PC-9 (cell line): ENCODE measurements at places on chromosomes 1 and 21.

GRCh38 chr1:192812420-192813209 lies 3.8 kb downstream of the RGS2 start:
- DNase-seq, result no peak

- no peak for DNase-seq
Measured at GRCh38 chr1:78304761-78305160, 186.0 kb upstream of the PTGFR start.

DNA sequence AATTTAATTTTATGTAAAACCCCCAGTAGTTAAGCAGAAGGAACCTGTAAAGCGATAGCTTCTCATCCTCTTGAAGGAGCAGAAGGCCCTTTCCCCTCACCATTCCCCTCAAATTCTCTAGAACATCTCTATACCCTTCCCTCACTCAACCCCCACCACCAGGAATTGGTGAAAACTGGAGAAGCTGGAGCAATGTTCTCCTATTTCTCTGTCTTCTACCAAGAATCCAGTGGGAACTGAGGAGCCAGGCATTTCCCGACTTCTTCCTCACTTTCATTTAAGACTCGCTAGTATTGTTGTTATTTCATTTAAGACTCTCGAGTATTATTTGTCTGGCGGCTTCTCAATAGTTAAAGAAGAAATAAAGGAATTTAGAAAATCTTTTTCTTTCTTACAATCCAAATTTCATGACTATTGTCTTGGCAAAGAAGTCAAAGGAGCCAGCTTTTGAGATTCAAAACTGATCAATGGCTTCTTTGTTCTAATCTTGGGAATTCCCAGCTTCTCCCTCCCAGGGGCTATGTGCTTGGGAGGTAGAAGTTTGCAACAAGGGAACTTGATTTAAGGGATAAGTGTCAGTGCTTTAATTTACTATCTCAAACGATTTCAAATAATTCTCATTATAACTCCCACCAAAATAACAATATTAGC lies 253.3 kb upstream of the ADGRL2 start:
- DNase-seq, result no peak

DNA sequence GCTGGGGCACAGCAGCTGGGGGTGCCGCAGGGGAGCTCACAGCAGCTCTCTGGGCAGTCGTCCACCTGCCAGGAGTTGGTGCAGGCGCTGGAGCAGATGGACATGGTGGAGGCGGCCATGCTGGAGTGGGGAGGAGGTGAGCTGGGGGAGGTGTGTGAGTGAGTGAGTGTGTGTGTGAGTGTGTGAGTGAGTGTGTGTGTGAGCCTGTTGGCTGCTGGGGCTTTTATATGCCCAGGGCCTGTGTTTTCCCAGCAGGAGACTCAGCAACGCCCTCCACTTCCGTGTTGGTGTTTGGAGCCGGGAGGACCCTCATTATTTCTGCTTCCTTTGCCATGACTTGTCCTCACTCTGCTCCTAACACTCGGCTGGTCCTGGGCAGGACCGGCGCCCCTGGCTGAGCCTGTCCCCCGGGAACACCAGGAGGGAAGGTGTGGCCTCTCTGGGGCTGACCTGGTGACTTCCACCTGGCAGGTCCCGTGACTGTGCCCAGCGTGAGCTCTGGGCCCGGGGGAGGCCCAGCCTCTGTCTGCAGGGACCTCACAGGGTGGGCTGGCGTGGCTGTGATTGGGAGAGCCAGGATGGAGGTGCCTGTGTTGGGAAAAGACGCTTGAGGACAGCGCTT lies at the start of gene KRTAP10-2:
TSS of gene KRTAP10-2 (minus strand) at position 166 of the 622 bp plus-strand sequence. CDS start at position 119, 47 bp downstream.
- no peak for DNase-seq

DNA sequence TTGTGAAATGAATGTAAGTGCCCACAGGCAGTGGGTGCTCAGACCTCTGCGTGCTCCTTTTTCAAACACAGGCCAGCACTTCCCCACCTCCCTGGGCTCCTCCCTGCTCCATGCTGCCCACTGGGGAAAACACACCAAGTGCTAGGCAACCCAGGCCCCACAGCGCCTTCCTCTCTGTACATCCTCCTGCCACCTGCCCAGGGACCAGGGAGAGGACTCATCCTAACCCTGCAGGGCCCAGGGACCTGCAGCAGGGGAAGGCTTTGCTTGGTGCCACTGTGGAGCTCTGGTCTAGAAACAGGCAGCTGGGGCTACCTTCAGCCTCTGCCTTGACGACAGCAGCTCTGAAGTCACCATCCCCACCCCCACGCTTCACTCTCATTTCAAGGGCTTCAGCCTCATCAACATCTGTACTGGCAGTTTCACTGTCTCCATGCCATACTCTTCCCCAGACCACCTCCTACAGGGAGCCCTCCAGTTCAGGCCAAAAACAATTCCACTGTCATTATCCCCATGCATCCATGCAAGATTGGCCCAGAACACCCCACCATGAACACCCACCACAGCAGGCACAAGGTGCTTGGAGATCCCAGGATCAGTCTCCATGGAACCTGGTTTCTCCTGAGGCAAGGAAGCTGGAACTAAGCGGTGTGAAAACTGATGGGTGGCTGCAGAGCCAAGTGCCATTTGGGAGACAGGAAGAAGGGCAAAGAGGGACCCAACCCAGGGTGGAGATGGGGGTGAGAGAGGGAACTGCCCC lies 1.1 kb downstream of the IGSF8 start:
- no peak for DNase-seq

DNA sequence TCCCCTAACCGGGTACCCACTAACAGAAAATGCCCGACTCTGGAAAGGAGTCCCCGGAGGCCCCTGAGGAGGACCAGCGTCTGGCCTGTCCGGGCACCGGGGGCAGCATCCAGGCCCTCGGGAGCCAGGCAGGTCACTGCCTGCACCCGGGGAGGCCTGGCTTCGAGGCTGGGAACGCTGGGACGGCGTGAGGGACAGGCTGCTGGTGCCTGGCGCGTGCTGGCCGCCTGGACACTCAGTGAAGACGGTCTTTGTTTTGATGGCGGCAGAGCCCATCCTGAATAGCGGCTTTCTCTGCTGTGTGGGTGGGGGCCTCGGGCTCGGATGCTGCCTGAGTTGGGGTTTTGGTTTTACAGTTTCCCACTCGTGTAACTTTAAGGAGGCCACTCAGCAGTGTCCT lies 37.6 kb downstream of the PRKCZ start:
- no peak for DNase-seq

GRCh38 chr1:230965535-230965934 lies 13.1 kb downstream of the TTC13 start:
- DNase-seq, result no peak

GRCh38 chr1:181680332-181680731 lies 197.0 kb downstream of the CACNA1E start:
- no peak for DNase-seq

DNA sequence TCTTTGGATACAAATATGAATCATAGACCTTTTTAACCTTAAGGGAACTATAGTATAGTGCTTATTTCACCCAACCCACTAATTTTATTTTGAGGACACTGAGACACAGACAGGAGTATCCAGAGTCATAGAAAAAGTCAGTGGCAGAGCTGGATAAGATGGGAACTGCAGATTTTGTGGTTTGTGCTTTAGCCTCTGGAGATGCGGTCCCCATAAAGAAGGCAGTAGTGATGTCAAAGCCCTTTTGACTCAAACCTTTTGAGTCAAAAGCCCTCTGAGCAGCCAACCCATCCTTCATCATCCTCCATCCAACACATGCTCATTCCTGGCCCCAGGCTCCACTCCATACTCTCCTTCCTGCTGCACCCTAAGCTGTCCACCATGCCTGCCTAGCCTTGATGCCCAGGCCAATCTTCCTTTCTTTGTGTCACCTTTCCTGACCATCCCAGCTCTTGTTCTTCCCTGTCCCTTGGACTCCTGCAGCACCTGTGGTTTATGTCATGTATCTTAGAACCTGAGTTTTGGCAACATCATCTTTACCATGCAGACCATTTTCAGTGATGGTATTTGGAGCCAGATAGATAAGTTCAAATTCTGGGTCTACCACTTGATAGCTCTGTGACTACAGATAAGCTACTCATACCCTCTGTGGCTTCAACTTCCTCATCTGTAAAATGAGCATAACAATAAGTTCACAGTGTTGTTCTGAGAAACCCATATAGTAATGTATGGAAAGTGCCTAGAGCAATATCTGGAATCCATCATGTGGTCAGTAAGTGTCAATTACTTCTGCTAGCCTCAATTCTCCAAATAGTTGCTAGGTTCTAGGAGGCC lies 20.1 kb downstream of the SLAMF1 start:
- no peak for DNase-seq

DNA sequence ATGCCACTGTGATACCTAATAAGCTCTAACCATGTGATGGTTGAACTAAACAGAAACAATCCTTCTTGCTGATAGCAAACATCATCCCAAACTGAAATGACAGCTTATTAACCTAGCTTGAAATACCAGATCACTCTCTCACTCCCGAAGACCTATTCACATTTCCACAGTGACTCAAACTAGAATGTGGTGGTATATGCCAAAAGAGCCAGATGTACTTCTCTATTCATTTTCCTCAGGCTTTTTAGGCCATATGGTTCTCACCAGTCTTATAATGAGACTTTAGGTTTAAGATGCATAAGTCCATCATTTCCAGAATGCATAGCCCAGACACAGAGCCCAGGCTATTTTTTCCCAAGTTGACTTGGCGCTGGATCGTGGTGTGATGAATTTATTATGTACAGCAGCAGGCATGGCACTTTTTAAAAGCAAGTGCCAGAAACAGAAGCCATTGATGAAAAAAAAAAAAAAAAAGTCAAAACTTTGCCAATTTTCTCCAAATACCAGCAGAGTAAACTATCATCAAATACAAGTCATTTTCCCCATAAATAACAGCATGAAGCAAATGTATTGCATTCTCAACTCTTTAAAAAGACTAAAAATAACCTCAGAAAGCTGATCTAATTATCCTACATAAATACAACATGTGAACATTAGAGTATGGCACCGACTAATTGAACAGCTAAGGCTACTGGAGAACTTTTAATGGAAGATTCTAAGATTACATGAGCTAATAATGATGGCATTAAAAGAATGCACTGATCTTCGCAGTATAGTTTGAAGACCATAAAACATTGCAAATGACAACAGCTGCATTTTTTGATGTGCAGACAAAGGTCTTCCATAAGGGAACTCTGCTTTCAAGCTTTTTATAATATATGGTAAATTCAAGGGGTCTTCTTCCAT lies 365.4 kb downstream of the LRRIQ3 start:
- DNase-seq, result no peak

GRCh38 chr1:184970691-184971161 lies 3.6 kb downstream of the NIBAN1 start:
- no peak for DNase-seq

DNA sequence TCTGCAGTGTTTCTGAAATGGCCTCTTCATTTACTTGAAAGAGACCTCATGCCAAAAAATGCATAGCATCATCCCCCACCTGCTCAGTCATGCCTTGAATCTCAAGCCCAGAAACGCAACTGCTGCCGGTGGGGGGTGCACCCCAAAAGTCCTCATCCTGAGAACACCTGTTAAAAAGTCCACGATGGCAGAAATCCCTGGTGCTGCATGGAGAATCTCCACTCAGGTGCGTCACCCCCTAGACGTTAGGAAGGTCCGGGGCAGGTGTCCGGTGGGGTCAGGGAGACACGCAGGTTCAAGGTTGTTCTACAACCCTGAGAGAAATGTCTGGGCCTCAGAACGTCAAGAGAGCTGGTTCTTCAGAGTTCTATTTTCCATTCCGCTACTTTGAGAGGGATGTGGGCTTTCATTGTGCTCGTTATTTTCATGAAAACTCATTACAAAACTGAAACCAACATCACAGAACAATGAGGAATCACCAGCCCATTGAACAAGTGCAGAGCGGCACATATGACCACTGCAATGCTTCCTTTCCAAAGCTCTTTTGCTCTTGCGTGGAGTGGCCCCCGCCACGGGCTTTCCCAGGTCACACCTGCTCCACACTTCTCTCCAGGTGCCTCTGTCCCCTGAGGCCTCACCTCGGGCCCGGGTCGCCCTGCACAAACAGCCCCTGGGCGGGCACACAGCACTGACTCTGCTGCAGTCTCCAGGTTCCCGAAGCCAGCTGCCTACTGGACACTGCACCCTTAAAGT lies 201.9 kb downstream of the TOMM20 start:
- DNase-seq, result no peak

- no peak for DNase-seq
Measured at GRCh38 chr1:101360506-101360905, 123.7 kb downstream of the S1PR1 start.

DNA sequence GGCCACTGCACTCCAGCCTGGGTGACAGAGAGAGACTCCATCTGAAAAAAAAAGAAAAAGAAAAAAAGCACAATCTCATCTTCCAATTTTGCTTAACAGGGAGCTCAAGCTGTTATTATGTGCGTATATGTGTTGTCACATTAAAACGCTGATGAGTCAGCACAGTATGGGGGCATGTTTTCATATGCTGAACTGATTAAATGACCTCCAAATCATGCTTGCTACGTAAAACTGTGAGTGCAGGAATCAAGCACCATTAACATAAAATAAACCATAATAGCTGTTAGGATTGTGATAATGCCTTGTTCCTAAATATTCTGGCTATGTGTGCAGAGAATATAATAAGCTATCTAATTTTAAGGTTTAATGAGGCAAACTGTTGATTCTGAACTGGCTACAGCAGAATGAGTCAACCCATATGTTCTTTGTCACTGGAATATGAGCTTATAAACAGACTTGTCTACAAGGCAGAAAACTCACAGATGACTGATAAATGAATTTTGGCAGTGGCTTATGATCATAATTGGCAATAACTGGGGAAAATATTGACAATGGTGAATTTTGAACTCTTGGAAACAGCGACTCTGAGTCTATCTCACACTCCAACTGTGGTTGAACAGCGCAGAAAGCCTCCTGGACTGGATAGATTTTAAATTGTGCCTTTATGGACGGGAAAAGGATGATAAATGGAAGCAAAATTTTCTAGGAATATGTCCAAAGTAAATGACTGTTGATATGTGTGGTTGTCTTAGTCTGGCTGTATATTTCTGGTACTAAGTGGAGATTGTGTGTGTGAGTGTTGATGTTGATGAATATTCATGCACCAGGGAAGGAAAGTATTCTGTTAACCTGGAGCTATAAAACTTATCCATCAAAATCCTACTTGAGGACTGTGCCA lies 75.5 kb downstream of the VCAM1 start:
- peak; percentile 31 for DNase-seq

- DNase-seq, result peak; percentile 40
Measured at GRCh38 chr1:119001181-119002027, 13.3 kb upstream of the TBX15 start.

DNA sequence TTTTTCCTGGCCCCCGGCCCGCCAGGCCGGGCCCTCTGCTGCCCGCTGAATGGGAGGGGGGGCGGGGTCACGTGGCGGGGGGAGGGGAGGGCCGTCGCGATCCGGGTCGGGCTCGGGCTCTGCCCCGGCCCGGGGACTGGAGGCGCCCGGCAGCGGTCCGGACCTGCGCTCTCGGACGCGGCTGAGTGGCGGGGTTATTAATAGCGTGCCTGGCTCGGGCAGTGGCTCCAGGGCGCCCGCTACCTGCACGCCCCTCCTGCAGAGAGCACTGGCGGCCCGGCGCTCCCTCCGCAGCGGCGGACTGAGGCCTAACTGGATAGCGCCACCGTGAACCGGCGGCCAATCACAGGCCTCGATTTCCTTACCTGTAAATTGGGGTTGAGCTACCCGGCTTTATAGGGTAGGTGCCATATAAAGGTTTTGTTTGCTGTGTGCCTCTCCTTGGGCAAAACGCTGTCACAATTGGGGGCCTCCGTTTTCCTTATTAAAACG lies 28.1 kb downstream of the AHDC1 start:
- DNase-seq, result no peak
